ENCODE measurements at places on chromosomes 6 and 20.

- no peak for DNase-seq
These were observed 370.3 kb upstream of the OPRM1 start for GRCh38 chr6:153668758-153669157.

DNA sequence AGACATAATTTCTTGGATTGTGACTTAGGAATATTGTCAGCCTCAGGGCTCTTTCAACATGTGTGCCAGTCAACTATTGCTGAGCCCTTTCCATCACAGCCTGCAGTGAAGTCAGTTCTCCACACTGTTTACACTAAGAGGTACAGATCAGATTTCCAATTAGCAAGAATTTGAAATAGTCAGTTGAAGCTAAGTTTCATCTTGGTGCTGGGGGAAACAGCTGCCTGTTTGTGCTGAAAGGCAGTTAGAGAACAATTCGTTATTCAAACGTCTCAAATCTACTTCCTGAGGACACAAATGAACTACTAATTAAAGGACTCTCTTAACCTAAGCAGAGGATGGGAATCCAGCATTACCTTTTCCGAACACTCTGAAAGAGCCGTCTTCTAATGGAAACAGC, 25.9 kb downstream of the ADGRF1 start:
- no peak for DNase-seq

GRCh38 chr6:46948699-46949098, 27.0 kb upstream of the ADGRF5 start:
- no peak for DNase-seq

DNA sequence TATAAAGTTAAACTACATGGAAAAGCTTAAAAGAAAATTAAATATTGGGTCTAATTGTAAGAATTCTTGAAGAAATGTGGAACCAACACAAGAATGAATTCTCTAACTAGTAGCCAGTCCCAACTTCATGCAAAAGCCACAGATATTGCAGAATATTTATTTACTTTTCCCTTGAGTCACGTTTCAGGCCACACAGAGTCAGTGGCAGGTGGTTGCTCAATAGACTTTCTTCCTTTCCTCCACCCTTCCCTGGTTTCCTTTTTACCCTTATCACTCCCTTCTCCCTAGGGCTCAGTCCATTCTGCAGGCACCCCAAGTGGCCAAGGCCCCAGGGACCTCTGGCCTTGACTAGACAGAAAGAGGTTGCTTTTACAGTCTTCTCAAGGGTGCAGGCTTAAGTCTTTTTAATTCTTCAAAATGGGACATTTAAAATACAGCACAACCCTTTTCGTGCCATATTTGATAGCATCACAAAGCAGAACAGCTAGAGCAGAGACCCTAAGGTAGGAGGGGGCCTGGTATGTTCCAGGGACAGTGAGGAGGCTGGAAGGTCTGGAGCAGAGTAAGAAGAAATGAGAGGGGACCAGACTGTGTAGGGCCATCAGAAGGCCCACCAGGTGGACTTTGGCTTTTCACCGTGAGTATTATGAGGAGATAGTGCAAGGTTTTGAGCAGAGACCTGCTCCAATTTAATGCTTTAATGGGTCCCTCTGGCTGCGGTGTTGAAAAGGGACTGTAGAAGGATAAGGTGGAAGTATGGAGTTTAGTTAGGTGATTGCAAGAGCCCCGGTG, 65.0 kb downstream of the HDDC2 start:
- no peak for DNase-seq

DNA sequence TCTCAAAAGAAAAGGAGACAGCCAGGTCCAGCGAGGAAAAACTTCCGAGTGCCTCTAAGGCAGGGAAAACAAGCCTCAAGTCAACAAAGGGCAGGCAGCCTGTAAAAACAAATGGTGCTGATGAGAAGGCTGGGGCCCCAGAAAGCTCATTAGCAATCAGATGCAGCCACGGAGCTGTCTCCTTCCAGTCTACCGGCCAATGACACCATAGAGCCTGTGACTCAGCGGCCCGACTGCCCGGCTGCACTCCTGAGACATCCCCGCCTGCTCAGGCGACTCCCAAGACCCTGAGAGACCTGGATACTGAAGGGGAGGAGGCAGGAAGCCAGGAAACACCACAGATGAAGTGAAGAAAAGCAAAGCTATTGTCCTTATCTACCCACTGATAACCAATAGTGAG, 120.1 kb upstream of the HDDC2 start:
- DNase-seq: no peak

DNA sequence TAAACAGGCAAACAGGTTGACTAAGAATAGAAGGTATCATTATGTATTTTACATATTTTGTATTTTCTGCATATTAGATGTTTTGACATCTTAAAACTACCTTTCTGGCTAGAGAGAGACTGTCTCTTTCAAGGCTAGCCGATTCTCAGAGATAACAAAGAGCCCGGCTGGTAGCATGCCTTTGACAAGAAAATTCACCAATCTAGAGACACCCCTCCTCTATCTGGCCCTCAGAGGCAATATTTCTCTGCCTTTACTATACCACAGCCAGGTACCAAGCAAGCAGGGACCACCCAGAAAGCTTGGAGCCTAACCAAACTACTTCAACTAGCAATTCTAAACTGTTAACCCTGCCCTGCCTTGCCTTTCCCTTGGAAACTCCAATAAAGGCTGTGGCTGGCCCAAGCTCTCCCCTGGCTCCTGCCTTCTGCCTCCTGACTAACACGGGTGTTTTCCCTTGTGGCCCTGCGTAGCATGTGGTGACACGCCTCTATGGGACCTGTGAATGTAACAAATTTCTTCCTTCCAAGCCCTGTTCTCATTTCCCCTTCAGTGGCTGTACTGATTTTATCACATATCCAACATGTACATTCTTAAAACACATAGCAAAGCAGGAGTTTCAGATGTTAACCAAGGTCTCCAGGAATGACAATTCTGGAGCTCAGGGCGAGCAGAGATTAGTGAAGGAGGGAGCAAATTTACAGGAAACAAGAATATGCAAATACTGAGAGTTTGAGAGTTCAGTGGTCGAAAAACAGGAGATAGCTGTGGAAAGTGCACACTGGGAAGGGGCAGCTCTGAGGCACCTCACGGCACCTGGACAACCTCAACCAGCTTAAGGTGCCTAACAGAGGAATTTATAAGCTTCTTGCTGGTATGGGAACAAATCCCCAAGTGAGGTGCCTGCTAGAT, 120.8 kb downstream of the BACH2 start:
- peak; percentile 19 for DNase-seq

GRCh38 chr6:18121580-18122127, 823 bp downstream of the NHLRC1 start:
- no peak for DNase-seq

GRCh38 chr20:56974499-56975250, 291.8 kb downstream of the BMP7 start:
- no peak for DNase-seq

- DNase-seq: peak; percentile 19
These were observed 648.0 kb upstream of the GJE1 start for GRCh38 chr6:141484711-141485110.

DNA sequence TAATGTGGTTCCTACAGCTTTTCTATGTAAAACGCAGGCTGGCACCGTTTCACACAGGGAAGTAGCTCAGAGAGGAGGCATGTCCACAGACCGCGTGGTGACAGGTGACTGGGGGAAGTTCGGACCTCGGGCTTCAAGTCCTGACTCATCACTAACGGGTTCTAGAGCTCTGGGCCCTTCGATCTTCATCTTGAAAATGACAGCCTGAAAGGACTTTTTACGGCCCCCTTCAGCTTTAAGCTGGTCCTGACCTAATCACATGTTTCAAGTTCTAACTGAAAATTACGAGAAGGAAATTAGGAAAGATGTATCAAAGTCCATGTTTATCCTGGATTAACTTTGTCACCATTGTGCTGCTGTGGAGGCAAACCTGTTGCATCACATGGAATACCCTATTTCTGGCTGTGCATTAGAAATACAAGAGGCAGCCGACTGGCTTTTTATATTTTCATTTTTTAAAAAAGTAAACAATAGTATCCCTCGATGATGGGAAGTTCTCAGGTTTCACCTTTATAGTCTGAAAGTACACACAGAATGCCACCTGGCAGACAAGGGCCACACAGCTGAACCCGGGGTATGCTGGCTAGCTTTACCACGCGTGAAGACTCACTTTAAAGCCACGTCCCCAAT, 2.0 kb downstream of the MAN1A1 start:
- peak; percentile 12 for DNase-seq

DNA sequence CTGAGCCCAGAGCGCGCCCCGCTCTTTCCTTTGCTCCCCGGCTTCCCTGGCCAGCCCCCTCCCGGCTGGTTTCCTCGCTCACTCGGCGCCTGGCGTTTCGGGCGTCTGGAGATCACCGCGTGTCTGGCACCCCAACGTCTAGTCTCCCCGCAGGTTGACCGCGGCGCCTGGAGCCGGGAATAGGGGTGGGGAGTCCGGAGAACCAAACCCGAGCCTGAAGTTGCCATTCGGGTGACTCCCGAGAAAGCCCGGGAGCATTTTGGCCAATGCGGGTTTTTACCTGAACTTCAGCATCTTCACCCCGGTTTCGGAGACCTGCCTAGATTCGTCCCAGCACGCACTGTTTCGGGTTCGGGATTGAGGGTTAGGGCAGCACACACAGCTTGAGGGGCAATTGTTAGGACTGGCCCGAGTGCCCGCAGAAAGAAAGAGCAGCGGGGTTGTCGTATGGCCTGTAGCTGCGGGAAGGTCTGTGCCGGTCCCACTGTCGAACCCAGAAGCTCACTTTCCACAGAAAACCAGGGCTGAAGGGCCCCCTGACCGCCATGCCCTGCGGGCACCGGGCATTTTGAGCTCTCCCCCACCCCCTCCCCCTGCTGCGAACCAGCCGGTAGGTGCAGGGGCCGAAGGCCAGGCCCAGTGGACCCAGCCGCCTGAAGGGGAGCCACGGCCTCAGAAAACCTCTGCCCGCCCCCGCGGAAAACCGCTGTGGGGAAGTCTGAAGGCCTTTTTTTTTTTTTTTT, 2.1 kb downstream of the FOXP4 start:
- peak; percentile 26 for DNase-seq

GRCh38 chr6:77986380-77987034, 333.7 kb downstream of the MEI4 start:
- DNase-seq: no peak

DNA sequence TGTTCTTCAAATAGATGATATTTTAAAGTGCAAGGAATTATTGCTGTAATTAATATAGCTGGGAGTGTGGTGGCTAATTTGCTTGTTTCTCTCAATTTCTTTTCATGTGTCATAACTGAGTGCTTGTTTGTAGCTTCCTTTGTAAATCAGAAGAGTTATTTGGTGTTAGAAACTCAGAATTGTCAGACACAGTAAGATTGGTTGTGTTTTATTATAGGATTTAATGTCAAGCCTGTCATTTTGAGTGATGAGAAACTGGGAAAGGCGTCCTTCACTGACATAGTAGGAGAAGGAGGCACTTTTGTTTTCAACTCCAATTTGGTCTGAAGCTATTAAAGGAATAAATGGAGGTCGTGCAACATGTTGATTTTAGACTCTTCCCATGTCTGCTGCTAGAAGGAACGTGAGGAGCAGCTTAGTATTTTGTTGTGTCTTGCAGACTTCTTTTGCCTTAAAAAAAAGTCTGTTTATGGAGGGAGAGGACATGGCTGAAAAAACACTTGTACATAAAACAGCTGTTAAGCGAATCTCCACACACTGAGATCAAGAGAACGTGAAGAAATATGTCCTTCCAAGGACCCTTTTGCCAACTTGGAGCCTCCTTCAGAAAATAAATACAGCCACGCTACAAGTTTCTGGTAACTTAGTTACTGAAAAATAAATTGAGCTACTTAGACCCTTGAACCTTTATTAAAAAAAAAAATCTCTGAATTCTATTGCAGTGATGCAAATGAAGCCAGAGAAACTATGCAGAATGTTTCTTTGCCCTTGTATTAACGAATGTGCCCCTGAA, 59.5 kb downstream of the BMP6 start:
- DNase-seq: no peak

DNA sequence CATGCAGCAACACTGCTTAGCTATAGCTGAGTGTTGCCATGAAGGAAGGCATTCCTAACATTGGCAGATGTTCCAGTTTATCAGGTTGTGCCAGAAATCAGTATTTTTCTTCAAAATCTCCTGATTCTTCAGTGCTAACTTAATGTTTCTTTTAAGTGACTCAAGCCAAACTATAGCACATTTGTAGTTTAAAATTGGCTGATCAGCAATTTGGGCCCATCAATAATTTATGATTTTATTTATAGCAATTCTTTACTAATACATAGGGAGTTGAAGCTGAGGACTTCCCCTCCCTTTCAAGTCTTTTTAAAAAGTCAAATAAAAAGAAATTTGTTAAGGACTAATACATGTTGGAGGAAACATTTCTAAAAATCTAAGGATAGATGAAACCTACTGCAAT, 383.8 kb upstream of the KHDRBS2 start:
- DNase-seq: no peak

DNA sequence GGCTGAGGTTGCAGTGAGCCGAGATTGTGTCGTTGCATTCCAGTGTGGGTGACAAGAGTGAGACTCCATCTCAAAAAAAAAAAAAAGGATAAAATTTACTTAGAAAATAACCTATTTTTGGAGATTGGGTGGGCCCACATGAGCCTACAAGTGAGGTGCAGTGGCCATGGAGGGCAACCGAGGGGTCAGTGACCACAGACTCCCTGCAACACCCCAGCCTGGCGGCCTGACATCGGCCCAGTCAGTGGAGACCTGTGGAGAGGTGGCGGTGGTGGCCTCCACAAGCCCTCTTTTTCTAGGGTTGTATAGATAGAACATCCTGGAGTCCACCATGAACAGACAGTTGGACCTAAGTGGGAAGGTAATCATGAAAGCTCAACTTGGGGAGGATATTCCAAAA, 52.7 kb downstream of the BTBD9 start:
- no peak for DNase-seq

DNA sequence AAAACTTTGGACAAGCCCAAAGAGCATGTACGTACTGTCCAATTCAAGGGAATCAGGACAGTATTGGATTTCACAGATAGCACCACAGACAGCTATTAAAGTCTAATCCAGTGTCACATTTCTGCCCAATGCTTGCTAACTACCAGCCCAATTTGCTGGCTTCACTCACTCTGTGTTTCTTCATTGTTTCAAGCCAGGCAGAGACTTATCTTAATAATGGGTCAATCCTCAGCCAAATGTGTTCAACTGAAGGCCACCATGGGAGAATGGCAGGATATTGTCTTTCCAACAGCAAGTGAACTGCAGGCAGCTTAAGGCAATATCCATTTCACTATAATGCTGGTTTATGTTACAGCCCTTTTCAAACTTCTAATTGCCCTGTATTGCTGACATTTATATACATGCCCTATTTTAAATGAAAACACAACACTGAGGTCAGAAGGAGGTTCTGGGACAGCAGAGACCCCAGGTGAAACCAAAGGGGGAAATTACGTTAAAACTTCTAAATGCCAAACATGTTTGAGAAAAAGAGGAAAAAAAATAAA, 142.1 kb upstream of the RSPO3 start:
- DNase-seq: no peak
